ENCODE measurements at places on chromosomes 1 and 21. TPM values are rescaled to one million over a fixed set of nuclear protein-coding genes. Genes with fewer than 3 reads are reported as not detected.

DNA sequence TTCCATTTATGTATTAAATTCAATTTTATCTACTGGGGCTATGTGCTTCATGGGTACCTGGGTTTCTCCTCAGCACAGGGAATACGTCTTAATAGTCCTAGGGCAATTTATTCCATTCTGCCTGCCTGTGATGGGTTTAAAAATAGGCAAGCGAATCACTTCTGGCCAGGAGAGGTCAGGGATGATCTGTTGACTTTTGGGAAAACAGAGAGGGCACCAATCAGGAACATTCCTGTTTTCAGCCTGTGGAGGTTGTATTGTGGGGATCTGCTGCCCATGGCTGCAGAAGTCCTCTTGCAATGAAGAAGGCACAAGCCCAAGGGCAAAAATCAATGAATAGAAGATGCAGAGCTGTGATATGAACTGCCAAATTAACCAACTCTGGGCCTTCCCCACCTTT is 303.1 kb downstream of the CTH start:
- DNase-seq, result no peak

Gene DISP1
- 1.0 TPM for total RNA-seq

Gene KCNN3
- total RNA-seq, result 0.36 TPM

GRCh38 chr1:69657971-69658370 is 90.2 kb downstream of the LRRC7 start:
- no peak for DNase-seq

DNA sequence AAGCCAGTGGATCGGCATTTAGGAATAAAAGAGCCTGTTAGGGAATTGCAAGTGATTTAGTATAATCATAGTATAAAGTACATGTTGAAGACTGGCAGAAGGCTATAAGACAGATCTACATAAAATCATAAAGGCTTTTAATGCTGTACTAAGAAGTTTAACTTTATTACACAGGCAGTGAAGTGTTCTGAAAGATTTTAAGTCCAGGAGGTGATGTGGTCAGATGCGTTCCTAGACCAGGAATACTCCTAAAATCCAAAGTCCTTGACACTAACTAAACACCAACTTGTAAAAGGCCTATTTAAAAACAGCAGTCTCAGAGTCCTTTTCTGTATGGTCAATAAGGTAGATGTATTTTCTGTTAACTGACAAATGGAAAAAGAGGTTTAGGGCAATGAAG is 57.0 kb downstream of the KIFAP3 start:
- no peak for DNase-seq

- DNase-seq, result no peak
These were observed 17.2 kb upstream of the C2CD2 start for GRCh38 chr21:41970751-41971653.

DNA sequence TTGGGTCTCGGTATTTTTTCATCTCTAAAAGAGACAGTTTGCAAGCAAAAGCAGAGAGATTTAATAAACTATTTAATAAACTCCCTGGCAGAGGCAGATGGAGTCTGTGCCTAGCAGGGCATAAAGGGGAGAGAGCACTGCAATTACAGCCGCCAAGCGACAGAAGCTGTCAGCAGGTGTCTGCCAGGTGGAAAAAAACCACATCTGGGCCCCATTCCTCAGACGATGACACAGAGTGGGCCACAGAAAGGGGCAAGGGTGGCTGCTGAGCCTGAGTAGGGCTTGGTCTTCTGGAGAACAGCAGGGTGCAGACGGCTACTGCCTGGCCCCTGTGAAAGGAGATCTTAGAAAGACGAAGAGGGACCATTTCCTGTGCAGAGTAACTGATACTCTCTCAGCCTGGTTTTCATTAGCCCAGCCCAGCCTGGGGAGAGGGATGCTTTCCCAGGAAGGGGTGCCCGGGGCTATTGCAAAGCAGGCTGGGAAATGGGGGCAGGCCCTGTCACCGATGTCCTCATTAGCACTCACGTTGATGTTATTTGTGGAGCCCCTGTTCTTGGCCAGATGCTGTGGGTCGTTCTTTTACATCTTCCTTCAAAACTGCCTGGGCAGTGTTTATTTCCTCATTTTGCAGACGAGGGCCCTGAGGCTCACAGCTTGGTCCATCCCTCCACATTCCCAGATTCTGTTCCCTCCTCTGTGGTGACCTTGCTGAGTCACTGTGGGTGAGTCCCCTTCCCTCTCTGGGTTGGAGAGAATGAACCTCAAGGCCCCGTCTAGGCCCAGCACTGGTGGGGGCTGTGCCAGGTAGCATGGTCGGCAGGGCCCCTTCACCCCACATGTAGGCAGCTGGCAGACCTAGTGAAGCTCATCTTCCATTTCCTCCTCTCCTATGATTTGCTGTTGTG is 472.7 kb downstream of the PTPRU start:
- DNase-seq, result no peak

Gene ST6GALNAC5
- total RNA-seq, result not detected

- no peak for DNase-seq
These were observed 210.5 kb downstream of the LMO4 start for GRCh38 chr1:87539147-87539546.

DNA sequence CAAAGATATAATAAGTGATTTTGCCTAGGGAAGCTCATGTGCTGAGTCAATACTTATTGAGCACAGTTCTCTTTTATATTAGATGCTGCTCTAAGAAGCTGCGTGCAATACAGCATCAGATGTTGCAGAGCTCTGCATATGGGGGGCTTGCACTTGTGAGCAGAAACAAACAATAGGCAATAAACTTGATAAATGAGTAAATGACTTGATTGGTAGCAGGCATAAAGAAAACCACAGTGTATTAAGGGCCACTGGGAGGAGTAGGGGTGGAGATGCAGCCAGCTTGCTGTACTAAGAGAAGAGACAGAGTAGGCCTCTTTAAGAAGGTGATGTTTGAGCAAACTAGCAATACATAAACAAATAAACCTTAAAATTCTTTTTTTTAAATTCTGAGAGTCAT is 598.5 kb upstream of the ADAMTS5 start:
- DNase-seq, result no peak

GRCh38 chr21:45202344-45202743 is 85.4 kb downstream of the POFUT2 start:
- DNase-seq, result no peak

- DNase-seq, result no peak
These were observed 107.6 kb upstream of the IPO9 start for GRCh38 chr1:201721082-201722049.

GRCh38 chr1:150550222-150551050 is 1.2 kb downstream of the ADAMTSL4 start:
- DNase-seq, result no peak

Gene PSEN2
- 13.5 TPM for total RNA-seq

DNA sequence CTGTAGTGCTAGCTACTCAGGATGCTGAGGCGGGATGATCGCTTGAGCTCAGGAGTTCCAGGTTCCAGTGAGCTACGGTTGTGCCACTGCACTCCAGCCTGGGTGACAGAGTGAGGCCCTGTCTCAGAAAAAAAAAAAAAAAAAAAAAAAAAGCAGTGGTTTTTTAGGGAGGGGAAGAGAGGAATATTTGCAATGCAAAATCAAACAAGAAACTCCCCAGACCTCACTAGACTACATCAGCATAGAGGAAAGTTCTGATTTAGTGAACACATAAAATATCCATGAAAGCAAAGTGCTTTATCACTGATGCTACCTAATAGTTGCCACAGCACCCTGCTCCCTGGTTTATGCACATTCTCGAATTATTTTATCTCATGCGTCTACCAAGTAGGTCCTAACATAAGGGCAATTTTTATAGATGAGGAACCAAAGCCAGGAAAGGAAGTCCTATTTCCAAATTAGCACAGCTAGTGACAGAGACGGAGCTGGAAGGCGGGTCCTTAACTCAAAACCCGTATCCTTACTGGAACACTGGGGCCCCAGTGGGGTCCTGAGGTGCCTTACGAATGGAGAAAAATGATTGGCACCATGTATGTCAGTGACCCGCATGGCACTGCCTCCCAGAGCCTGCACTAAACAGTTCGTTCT is 50.7 kb upstream of the GPR157 start:
- no peak for DNase-seq

GRCh38 chr1:115727706-115728249 is 40.7 kb downstream of the CASQ2 start:
- no peak for DNase-seq

DNA sequence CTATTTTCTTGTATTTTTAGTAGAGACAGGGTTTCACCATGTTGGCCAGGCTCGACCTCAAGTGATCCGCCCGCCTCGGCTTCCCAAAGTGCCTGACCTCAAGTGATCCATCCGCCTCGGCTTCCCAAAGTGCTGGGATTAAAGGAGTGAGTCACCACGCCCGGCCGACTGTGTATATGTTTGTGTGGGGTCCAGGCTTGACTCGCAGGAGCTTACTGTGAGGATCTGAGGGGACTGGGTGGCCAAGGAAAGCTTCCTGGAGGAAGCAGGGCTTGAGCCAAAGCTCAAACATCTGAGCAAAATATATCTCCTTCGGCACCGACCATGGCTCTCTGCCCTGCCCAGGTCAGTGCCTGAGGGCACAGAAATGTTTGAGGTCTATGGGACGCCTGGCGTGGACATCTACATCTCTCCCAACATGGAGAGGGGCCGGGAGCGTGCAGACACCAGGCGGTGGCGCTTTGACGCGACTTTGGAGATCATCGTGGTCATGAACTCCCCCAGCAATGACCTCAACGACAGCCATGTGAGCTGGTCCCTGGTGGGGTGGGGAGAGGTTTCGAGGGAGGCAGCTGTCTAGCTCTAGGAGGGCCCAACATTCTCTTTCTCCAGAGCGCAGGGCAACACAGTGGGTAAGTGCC is 10.5 kb downstream of the PADI3 start:
- no peak for DNase-seq

Gene CD101
- total RNA-seq, result 1.0 TPM

DNA sequence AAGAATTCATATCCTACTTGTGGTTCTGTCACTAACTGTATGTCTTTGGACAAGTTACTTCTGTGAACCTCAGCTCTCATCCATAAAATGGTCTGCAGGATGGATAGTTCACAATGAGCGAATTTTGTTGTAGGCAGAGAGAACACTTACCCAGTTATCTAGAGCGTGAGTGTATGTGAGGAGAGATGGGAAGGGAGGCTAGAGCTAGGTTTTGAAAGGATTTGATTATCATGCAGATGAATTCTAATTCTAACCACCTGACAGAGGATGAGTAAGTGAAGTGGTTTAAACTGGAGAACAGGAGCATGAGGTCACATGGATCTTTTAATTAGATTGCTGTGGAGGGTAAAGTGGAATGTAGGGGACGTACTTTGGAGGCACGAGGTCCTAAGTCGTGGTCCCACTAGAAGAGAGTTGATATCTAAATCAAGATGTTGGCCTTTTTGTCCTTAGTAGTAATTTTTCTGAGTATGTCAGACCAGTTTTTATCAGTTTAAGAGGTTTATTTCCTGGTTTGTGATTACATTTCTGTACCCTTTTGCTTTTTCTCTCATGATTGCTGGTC is 5.0 kb downstream of the SUCO start:
- no peak for DNase-seq

Gene PLEKHN1
- total RNA-seq, result 1.7 TPM

Gene RAP1GAP
- 0.23 TPM for total RNA-seq

Gene LCE3D
- total RNA-seq, result not detected

Gene AXDND1
- not detected for total RNA-seq

GRCh38 chr1:48882020-48882419 is 105.3 kb upstream of the BEND5 start:
- no peak for DNase-seq

DNA sequence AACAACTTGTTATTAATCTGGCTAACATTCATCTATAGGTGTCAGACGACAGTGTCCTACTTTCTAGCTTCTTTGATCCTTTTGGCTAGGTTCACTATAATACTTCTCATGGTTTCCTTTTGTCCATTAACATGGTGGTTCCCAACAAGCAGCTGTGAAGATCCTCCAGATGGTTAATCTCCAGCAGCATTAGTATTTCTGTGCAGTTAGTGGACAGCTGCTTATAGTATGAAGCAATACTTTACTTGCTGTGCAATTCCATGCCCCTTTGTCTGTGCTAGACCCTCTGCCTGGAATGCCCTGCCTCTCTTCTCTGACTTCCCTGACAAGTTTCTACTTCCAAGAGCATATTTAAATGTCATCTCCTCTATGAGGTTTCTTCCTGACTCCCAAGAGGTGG is 41.7 kb upstream of the ARHGAP29 start:
- DNase-seq, result no peak

DNA sequence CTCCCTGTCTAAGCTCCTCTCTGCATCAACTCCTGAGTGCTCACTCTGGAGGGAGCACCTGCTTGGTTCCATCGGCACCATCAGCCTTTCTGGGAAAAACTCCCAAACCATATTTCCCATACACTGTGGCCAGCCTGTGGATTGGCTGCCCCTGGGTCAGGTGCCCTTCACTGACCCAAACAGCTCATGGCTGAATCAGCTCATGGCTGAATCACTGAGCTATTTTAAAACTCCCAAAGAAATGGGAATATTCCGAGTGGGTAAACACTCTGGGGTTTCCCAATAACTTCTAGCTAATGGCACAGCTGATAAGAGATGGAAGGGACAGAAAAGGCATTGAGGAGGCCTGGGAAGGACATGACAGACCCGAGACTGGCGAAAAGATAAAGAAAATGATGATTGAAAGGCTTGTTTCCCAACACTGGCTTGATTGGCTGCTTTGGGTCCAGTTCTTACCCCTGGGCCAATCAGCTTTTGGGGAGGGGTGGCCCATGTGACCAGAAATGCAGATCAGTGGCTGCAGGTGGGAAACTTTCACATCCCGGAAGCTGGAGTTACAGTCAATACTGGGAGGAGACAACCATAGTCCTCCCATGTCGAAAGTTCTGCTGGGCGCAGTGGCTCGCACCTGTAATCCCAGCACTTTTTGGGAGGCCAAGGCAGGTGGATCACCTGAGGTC is 37.3 kb upstream of the KAZN start:
- DNase-seq, result no peak

GRCh38 chr1:198187973-198188588 is 31.3 kb downstream of the NEK7 start:
- DNase-seq, result no peak

Gene CCDC185
- not detected for total RNA-seq

GRCh38 chr1:203914292-203914691 is 52.9 kb downstream of the SNRPE start:
- DNase-seq, result no peak

DNA sequence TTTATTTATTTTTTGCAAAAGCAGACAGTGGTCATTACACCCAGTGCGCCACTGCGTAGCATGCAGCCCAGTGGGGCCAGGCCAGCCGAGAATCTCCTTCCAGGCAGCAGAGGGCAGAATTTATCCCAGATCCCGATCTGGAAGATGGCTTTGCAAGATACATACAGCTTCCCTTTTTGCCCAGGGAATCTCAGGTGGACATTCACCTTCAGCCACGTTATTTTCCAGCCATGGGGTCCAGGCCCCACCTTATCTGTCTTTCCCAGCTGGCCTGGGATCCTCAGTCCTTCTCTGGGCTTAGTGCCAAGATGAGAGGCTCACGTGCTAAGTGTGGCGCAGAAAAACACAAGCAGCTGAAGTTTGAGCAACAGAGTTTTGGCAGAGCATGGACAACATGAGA is 123.6 kb downstream of the AJAP1 start:
- DNase-seq, result no peak

- DNase-seq, result no peak
These were observed 87.2 kb downstream of the PEX14 start for GRCh38 chr1:10561955-10562354.

Gene LHX8
- not detected for total RNA-seq

Measured in activated T-helper 1 cell treated with anti-CD3 and anti-CD28 coated beads, Interleukin-12 subunit alpha, Interleukin-12 subunit beta, Interleukin-2, Interleukin-4 antibody, amounts not matched to agents 30 ng/mL and 10 ng/mL and 1 ng/mL, durations not matched to agents 14 hours and 24 hours and 36 hours (primary cell).